Cerebellar nuclear complex (tissue), 1 donor: ENCODE measurements at places on chromosomes 1 and 21.

DNA sequence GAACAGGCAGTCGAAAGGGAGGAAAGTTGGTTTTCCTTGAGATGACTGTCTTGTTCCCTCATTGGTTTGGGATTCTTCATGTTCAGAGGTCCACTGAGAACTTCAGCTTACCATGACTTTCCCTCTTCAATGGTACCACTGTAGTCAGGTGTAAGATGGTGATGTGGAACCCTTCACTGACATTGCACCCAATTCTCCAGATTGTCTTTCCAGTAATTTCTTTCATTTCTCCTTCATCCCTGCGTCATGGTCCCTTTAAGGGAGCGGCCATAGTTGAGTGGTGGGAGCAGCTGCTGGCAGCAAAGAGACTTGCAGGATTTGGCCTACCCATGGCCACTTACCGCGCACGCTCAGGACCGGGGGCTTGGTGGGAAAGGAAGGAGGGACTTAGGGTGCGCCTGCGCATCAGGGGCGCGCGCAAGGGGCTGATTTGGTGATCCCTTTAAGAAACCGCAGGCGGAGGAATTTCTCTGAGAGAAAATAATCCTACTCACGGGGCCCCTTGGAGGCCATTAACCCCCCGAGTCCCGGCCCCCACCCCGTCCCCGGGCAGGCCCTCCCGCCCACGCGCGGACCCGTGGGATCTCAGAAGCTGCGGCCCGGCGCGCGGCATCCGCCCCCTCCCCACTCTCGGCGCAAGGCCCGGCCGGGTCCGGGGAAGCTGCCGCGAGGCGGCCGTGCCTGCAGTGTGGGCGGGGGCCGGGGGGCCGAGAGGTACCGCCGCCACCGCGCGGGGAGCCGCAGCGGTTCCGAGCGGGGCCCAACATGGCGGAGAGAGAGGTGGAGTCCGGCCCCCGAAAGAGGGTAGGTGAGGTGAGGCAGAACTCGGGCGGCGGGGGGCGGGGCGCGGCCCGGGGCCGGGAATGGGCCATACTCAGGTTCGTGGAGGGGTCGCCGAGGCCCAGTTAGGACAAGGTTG lies at the start of gene ZMYM4:
TSS of gene ZMYM4 (plus strand) at position 428 of the 919 bp plus-strand sequence. CDS start at position 766, 338 bp downstream.
- DNase-seq: peak; percentile 52

- DNase-seq: no peak
Observed at GRCh38 chr21:33451634-33452071, 28.1 kb downstream of the TMEM50B start.

- no peak for DNase-seq
Observed at GRCh38 chr21:31952828-31953227, 80.0 kb downstream of the HUNK start.

DNA sequence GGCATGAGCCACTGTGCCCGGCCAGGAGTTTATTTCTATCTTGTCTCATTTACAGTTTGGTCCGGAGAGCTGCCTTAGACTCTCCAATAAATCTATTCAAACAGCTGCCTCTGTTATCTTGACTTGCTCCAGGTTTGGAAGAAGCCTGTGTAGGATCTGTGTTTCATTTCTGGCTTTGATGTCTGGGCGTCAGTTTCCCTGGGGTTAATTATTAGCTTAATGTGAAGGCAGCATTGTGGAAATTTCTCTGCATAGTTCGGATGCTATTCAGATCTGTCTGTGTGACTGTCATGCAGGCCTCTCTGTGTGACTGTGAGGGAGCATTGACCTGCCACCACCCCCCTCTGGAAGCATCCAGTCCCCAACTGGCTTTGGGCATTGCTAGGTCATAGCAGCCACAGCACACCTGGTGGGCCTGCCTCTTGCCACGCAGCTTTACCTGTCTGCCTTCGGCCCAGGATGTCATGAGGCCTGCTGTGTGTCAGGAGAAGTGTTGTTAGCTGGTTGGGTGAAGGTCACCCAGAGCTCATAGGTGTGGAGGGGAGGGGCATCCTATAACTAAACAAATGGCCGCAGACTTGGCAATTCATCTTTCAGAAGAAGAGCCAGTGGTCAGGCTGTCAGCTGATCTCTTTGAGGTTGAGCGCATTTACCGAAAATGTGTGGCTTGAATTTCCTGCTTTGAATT lies 9.8 kb downstream of the IFNGR2 start:
- DNase-seq: no peak

DNA sequence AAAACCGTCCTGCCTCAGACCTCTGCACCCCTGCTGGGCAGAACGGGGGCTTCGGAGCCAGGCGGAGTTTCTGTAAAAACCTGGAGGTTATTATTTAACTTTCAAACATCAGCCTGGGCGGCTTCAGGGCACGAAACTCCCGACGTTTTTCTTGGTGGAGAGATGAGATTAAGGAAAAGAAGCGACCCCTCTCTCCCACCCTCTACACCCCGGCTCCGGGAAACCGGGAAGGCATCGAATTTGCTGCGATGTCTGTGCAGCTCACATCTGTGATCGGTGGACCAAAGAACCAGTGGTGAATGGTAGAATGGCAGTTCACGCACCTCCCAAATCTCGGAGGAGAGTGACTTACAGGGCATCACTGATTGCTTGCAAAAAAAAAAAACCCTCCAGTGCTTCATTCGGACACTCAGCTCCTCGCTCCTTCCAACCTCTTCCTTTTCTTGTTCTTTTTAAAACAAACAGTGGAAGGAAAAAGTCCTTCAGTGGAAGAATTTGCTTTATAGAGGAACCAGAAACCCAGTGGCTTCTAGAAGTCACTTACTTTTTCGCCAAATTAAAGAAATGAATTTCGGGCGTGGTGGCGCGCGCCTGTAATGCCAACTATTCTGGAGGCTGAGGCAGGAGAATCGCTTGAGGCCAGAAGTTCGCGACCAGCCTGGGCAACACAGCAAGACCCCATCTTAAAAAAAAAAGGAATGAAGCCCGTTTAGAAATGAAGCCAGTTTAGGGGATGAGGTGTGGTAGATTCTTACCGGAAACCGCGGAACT lies 884 bp downstream of the PHACTR4 start:
- no peak for DNase-seq

- DNase-seq: no peak
Observed at GRCh38 chr1:181985936-181986906, 75.3 kb downstream of the ZNF648 start.

DNA sequence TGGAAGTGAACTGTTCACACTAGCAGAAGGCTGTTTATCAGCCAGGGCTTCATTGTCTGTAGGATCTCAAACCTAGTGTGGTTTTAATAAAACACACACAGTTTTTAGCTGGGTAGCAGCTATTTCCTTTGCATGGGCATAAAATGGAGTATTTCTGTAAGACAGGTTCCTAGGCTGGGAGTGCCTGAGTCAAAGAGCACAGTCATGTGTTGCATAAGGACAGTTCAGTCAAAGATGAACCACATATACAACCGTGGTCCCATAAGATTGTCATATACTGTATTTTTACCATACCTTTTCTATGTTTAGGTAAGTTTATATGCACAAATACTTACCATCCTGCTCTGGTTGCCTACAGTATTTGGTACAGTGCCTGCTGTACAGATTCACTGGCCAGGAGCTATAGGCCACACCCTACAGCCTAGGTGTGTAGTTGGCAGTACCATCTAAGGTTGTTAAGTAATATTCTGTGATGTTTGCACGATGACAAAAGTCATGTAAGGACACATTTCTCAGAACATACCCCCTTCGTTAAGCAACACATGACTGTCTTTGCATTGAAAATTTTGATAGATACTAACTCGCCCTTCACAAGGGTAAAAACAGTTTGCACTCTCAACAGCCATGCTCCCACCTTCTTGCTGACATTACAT lies 17.2 kb downstream of the LGALS8 start:
- no peak for DNase-seq

DNA sequence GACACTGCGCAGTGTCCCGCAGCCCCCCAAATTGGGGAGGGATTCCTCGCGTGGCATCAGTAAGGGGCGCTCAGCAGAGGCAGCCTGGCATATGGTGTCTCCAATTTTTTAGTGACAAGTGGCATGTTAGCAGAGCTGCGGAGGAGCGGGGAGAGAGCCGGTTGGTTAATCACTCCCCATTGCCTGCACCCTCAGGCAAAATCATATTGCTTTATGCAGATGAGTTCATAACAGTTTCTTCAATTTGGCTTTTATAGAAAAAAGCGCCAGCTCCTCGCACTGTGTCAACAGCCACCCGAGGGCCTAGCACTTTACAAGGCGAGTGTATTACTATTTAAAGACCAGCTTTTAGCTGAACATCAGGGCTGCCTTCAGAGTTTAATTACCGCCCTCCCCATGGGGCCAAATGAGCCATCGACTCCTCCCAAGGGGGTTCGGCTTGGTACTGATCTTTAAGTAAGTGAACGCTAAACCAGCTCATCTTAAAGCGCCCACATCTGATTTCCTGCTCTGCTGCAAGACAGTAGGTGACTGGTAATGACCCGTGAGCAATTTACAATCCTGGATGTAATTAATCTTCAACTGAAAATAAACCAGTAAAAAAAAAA lies 298.9 kb downstream of the DSCAM start:
- DNase-seq: no peak

GRCh38 chr1:22658385-22659163 lies 5.5 kb downstream of the C1QB start:
- no peak for DNase-seq

DNA sequence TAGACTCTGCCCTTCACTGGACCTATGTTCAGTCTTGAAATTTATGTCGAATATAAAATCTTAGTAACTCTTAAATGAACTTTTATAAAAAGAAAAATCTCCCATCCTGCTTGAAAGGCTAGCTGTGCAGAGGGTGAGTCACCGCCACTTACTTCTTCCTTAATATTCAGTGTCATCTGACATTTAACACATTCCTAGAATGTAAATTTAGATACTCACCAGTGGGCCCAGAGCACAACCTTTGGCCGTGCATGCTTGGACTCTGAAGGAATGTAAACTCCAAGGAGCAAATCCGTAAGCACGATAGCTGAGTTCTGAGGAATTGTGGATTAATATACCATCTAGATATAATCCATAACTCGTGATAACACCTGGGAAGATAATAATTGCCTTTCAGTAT lies 403.3 kb downstream of the KCTD3 start:
- no peak for DNase-seq

DNA sequence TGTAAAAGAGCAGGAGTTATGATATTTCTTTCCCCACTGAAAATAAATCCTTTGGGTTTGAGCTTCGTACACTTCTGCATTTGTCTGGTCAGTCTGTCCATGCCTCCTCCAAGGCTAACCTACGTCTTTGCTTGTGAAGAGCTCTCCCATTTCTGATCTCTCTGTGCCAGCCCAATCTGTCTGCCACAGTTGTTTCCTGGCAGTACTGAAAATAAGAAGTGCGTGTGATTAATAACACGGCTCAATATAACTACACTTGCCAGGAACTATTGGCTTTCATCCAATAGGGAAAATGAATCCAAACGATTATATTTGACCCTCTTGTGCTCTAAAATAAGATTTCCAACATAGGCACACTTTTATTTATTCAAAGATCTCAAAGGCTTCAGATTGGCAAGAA lies 19.2 kb upstream of the COL24A1 start:
- no peak for DNase-seq

DNA sequence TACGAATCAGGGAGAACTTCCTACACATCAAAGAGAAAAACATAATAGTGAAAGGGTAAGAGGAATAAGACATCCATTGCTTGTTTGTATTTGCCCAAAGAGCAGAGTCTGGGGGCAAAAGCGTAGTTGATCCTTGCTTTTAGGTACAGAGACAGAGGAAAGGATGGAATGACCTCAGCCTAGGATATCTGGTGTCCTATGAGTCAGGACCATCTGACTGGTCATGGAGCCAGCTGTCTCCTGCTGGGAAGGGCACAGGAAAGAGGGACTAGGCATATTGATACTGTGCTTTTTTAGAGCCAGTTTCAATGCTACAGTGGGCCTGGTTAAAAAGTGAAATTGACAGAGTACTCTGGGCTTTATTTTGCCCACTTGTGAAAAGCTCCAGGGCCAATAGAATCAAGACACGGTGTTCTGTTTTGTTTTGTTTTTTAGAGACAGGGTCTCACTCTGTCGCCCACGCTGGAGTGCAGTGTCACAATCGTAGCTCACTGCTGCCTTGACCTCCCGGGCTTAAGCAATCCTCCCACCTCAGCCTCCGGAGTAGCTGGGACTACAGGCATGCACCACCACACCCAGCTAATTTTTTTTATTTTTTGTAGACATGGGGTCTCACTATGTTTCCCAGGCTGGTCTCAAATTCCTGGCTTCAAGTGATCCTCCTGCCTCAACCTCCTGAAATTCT lies 3.2 kb downstream of the PLEKHO1 start:
- DNase-seq: no peak

GRCh38 chr21:37626320-37626719 lies 259.7 kb downstream of the DYRK1A start:
- no peak for DNase-seq

DNA sequence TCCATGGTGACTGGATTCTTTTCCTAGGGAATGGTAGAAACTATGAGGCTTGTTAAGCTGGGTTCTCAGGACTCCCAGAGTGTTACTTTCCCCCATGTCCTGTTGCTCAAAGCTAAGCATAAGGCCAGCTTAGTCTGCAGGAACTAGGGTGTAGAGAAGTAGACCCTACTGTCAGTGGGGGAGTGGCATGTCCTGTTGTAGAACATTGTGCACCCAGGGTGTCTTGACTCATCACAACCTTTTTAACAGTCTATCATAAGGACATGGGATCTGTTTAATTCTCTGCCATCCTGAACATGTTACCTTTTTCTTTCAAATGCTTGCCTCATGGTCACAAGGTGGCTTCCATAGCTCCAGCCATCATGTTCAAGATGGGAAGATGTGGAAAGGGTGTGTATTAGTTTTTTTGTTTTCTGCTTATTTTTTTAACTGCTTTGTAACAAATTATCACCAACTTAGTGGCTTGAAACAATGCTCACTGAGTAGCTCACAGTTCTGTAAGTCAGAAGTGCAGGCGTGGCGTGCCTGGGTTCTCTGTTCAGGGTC lies 17.4 kb downstream of the OBSCN start:
- DNase-seq: no peak

DNA sequence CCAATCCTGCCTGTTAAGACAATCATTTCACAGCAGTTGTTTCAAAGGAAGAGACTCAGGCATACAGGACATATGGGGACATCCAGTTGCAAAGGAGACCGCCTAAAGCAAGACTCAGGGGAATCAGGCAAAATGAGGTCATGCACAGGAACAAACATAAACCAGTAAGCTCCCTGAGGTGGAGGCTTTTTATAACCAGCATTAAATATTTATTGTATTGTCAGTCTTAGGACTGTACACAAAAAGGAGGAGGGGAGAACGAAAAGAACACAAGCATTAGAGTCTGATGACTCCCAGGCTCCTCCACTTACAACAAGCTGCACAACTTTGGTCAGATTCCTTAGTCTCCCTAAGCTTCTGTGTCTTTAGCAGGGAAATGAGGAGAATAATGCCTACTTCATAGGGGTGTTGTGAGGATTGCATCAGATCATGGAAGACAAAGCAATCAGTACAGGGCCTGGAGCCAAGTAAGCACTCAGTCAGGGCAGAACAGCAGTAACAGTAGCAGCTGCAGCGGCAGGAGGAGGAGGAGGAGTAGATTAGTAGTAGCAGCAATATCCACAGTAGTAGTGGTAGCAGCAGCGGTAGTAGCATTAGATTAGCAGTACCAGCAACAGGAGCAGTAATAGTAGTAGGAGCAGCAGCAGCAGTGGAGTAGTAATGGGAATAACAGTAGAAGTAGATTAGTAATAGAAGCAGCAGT lies 54.2 kb upstream of the SPATA6 start:
- DNase-seq: no peak
